ENCODE measurements at places on chromosomes 1 and 21. TPM values are rescaled to one million over a fixed set of nuclear protein-coding genes. Genes with fewer than 3 reads are reported as not detected.

DNA sequence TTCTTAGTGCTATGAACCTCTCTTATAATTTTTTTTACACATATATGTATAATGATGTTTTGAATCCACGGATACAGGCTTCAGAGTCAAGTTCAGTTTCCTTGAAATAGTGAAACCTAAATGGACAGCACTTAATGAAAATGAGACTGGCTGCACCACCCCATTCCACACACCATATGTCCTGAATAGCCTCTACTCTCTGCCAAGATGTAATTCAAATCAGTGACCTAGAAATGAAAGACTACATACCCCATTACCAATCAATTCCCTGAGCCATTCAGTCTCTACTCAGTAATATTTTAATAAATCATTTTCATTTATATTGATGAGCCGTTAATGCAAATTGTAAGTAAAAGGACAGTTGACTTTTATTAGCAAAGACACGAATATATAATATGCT is 614.9 kb upstream of the TMPRSS15 start:
- DNase-seq: no peak
- no peaks in the 10 kb centered on the region for H3K36me3 ChIP-seq
- no peak overlapping the region for H3K27ac ChIP-seq
- H3K4me1 ChIP-seq: no peaks in the 10 kb centered on the region
- H3K4me3 ChIP-seq: no peak overlapping the region
- no peaks in the 10 kb centered on the region for H3K27me3 ChIP-seq

- H3K4me1 ChIP-seq: no peaks in the 10 kb centered on the region
- DNase-seq: no peak
- H3K27me3 ChIP-seq: no peaks in the 10 kb centered on the region
- H3K27ac ChIP-seq: no peak overlapping the region
- no peak overlapping the region for H3K4me3 ChIP-seq
- H3K36me3 ChIP-seq: no peaks in the 10 kb centered on the region
Observed at GRCh38 chr1:65471861-65472332, 51.4 kb downstream of the LEPR start.

DNA sequence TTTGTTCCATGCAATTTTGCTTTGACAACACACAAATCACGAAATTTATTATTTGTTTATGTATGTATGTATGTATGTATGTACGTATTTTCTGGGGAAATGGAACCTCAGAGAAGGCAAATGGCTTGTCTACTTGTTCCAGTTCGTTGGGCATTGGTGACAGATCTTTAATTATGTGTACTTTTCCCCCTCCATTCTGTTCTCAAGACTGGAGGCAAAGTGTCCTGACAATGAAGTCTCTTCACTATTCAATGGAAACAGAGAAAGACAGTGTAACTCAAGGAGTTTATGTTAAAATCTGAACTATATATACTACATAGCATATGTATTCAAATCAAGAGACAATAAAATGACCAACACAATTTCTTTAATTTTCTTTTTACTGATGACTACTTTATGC is 245.7 kb upstream of the PTBP2 start:
- H3K4me3 ChIP-seq: no peak overlapping the region
- no peaks in the 10 kb centered on the region for H3K4me1 ChIP-seq
- H3K27me3 ChIP-seq: no peaks in the 10 kb centered on the region
- H3K36me3 ChIP-seq: no peaks in the 10 kb centered on the region
- DNase-seq: no peak

Gene NEGR1
- 21.4 TPM for total RNA-seq

Gene RHEX
- total RNA-seq: 17.3 TPM

Gene OPRD1
- total RNA-seq: not detected

All from upper lobe of right lung (tissue), 1 donor.